Activated CD8-positive, alpha-beta memory T cell treated with anti-CD3 and anti-CD28 coated beads for 4 hours (primary cell): ENCODE measurements at places on chromosomes 6 and 20.

DNA sequence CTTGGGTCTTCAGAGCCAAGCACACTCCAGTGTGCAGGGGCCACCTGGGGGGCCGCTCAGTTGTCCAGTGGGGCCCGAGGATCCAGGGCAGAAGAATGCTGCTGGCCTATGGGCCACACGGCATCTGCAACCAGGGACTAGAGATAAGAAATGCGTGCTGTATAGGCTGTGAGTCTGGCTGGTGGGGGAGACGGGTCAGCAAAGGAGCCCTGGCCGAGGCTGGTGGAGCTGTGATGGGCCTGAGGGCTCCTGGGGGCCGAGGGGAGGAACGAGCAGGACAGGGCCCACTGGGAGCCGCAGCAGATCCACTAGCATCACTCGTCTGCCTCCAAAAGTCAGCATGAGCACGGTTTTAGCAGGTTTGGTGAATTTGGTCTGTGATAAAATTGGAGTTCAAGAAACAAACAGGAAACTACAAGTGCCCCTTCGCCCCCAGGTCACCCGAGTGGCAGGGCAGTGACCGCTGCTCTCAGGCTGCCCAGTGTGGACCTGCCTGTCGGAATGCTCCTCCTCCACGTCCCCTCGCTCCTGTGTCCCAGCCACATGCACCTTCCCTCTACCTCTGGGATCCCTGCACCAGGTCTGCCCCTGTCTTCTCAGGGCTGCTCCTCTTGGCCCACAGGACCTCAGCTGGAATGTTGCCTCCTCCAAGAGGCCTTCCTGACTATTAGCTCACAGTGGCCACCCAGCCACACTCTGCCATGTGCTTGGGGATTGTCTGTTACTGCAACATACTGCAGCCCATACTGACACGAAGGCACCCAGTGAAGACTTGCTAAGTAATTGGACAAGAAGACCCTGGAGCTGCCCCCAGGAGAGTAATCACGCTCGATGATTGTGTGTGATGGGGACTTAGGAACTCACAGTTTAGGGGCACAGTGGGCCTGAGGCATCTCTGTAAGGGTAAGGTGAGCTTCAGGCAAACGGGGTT is 10.9 kb downstream of the ACSS1 start:
- DNase-seq: no peak

DNA sequence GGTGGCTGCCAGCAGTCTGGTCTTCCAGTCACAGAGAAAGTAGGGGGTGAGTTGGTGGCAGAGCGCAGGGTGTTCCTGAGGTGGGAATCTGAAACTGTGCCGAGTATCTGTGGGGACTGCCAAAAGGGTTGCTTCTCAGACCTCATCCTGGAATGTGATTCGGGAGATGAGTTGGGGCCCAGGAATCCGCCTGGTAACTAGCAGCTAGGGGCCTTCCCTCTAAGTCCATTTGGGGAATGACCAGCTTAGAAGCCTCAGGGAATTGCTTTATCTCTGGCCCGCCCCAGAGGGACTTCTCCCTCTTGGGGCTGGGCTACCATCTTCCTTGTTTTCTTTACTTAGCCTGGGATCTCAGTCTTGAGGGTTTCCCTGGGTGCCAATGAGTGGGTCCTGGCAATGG is 49.6 kb downstream of the MOCS1 start:
- no peak for DNase-seq

DNA sequence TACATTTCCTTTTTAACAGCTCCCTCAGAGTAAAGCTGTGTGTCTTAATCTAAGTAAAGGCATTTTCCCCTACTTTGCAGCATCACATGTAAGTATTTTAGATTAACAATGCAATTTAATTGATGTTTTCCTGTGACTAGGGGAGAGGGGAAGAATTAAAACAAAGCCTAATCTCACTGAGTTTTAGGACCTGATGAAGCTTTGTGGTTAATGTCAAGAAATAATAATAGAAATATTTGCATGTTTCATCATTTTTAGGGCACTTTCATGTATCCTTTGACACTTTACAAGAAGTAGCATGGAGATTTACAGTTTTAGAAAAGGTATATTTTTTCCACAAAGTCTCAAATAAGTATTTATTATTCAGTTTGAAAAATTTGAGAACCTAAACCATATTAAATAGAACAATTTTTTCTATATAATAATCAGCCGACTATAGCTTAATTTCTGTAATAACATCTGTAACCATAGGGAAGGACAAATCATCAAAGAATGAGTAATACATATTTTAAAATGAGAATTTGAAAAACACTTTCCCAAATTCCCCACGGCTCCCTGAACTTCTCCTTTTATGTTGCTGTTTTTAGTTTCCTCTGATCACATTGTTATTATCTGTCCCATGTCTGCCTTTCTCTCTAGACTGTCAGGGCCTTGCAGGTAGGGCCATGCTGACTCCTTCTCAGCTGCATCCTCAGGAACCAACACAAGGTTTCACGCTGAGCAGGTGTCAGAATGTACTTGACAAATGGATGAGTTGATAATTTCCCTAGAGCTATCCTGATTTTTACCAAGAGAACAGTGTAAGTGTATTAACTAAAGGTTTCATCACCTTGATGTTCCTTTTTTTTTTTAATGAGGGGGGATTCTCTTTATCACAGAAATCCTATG is 338.1 kb downstream of the SYNE1 start:
- no peak for DNase-seq

- no peak for DNase-seq
Measured at GRCh38 chr20:57241363-57241991, 25.0 kb downstream of the BMP7 start.

- no peak for DNase-seq
Measured at GRCh38 chr6:121884091-121884490, 448.6 kb downstream of the GJA1 start.

DNA sequence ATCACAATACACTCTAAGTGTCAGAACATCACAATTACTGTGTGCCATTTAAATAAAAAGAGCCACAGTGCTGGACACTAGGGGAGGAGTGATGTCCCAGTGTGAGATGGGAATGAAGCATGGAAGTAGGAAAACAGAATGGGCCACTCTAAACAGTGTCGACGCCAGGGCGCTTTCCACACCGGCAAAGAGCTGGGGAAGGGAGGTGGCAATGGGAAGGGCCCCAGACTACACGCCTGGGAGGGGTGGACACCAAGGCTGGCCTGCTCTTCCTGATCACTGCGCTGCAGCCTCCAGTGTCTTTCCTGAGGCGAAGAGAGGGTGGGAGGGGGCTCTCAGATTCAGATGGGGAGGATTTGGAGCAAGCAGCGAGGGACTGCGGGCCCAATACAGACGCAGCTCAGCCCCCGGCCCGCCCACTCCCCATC is 75.9 kb downstream of the ERMARD start:
- no peak for DNase-seq

DNA sequence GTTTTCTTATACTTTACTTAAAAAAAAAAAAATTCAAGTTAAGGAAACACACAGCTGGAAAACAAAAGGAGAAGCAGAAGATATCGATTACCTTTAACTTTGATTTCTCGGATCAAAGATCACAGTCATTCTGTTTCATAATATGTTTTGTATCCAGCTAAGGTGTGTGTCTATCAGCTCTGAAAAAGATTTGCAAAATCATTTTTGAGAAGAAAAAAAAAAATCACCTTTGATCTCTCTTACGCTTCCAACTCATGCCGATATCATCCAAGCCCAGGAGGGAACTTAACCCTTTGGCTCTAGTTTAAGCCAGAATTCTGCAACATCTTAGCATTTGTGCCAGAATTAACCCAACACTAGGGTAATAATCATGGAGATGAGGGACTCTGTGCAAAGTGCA is 144.0 kb downstream of the NFATC2 start:
- no peak for DNase-seq

DNA sequence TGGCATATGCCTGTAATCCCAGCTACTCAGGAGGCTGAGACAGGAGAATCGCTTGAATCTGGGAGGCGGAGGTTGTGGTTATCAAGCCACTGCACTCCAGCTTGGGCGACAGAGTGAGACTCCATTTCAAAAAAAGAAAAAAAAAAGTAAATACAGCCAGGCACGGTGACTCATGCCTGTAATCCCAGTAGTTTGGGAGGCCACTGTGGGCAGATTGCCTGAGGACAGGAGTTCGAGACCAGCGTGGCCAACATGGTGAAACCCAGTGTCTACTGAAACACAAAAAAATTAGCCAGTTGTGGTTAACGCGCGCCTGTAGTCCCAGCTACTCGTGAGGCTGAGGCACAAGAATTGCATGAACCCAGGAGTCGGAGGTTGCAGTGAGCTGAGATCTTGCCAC is 1.5 kb upstream of the NINL start:
- no peak for DNase-seq

GRCh38 chr6:132084811-132085509 is 133.8 kb upstream of the CCN2 start:
- DNase-seq: no peak

DNA sequence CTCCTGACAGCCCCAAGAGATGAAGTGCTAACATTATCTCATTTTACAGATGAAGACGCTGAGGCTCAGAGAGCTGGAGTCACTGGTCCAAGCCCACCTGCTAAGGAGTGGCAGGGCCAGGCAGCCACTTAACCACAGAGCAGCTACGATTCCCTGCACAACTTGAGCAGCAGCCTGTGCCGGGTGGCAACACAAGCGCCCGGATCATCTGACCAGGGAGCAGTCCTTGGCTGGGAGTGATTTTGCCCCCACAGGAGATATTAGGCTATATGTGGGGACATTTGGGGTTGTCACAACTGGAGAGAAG is 93.2 kb upstream of the PTPN1 start:
- no peak for DNase-seq

DNA sequence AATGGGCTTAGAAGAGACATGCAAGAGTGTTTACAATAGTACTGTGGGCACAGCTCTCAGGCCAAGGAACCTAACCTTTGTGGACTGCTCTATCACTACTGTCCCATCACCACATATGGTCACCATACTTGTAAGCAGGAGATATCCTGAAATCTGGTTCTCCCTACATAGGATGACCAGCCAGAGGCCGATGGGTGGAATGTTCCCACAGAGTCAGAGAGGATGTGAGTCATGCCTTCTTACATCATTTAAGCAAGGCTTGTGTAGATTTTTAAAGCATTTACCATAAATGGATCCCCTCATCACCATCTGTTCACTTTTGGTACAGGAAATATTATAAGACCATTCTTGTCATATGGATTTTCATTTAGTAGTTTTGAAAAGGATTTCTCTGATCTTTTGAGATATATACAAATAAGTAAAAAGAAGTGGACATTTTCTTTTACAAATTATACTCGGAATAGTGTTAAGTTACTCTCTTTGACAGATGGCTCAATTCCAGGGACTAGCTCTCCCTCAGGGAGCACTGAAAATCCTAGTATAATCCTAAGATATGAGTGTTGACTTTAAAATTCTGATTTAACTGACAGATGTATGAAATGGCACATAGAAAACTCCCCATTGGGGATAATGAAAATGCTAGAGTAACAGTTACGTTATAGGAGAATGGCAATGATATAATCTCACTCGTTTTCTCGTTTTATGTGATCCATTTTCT is 6.6 kb downstream of the HTR1B start:
- no peak for DNase-seq

GRCh38 chr6:161374971-161375873 is 101.4 kb upstream of the AGPAT4 start:
- no peak for DNase-seq

GRCh38 chr6:36357872-36358225 is 21.2 kb upstream of the BNIP5 start:
- DNase-seq: no peak

DNA sequence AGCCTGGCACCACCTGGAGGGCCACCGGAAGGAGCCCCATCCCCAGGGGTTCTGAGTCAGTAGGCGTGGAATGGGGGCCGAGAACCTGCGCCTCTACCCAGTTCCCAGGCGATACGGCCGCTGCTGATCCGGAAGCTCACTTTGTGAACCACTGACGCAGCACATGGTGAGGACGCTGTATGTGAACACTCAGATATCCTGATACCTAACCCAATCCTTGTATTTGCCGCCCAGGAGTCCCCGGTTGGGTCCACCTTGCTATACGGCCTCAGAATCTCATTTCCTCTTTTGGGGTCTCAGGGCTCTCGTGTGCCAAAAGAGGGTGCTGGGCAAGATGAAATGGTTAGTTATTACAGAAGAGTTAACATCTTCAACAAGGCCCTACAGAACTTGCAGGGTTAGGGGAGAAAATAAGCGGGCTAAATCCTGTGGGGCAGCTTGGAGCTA is 604 bp upstream of the RAB5IF start:
- DNase-seq: peak; percentile 19

- DNase-seq: no peak
Measured at GRCh38 chr6:88248709-88249321, 82.7 kb upstream of the CNR1 start.

DNA sequence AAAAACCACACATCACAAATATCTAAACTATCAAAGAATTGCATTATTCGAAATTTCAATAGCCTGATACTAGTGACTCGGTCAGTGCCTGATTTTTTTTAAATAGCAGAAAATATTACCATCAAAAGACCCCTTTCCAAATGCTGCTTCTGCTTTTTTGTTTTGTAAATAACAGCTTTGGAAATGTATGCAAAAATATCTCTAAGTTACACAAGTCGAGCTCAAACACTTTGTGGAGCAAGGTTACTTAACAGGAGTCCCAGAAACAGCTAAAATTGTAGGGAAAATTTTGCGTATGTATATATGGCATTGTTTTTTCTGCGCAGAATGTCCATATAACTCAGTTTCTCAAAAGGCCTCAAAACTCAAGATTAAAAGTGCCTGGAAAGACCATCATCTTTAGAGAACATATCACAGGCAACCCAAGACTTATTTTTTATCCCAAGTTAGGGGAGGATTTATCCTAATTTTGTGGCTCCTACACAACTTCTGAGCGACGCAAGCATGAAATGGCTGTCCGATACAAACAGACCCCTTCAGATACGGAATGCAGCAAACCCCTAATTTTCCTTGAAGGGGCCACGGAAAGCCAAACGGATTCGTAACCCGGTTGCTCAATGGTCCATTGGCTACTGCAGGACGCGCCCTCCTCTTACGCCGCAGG is 1.3 kb downstream of the CEP85L start:
- DNase-seq: no peak

DNA sequence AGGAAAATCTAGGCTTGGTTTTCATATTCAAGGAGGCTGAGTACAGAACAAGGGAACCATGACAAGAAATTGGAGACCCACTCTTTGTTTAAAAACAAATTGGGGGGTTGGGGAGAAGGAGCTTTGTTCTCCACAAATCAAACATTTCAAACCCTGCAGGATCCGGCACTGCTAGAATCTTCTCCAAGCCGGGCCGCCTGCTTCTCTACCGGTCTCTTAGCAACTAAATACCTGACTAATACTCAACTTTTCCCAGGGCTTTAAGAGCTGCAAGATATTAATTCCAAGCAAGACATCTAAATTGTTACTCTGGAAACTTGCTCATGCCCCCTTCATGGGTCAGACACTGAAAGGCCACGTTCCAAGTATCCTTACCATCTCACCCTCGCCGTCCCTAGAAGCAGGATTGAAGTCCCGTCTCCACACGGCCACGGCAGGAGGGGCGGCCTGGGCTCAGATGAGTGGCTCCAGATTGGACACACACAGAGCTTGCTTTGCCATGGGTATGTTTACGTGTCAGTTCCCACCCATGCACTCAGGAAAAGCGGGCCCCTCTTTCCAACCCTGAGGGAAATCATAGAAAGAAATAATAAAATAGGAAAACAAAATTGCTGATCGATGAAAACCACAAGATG is 126.4 kb upstream of the CDH4 start:
- DNase-seq: no peak

GRCh38 chr6:17863901-17864754 is 123.3 kb downstream of the KIF13A start:
- DNase-seq: no peak
